ENCODE measurements at places on chromosomes 2 and 18.

DNA sequence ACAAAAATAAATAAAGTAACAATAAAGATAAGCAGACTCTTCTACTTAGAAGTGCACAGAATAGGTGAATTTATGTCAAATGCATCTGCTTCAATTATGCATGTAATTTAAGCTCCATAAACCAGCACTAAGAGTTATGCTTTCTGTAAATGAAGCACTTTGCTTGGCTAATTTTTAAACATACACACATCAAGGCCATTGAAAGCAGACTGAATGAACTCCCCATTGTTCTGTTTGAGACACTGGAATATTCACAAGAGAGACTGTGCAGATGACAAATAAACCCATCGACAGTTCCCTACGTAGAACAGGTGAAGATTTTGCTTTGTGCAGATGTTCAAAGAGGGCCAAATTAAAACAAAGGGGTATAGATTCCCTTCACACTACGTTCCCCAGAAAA, 133.4 kb downstream of the PID1 start:
- DNase-seq: no peak

DNA sequence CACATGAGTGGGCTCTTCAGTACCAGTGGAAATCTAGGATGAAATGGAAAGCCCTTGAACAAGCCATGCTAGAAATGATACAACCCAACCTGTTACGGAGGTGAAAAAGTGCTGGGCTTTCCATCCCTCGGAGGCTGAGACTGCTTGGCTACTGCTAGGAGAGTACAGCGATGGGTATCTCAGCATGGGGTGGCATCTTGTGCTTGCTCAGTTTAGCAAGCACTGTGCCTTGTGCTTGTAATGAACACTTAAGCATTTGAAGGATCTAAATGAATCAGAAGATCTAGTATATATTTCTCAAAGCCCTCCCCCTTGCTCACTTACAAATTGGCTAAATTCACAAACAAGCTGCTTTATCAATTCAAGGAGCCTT, 44.3 kb upstream of the EHBP1 start:
- DNase-seq: no peak

GRCh38 chr2:168201584-168202116, 45.7 kb downstream of the STK39 start:
- DNase-seq: no peak

GRCh38 chr18:5872886-5873285, 22.4 kb downstream of the TMEM200C start:
- no peak for DNase-seq

GRCh38 chr2:128391679-128392078, 73.0 kb upstream of the HS6ST1 start:
- no peak for DNase-seq

DNA sequence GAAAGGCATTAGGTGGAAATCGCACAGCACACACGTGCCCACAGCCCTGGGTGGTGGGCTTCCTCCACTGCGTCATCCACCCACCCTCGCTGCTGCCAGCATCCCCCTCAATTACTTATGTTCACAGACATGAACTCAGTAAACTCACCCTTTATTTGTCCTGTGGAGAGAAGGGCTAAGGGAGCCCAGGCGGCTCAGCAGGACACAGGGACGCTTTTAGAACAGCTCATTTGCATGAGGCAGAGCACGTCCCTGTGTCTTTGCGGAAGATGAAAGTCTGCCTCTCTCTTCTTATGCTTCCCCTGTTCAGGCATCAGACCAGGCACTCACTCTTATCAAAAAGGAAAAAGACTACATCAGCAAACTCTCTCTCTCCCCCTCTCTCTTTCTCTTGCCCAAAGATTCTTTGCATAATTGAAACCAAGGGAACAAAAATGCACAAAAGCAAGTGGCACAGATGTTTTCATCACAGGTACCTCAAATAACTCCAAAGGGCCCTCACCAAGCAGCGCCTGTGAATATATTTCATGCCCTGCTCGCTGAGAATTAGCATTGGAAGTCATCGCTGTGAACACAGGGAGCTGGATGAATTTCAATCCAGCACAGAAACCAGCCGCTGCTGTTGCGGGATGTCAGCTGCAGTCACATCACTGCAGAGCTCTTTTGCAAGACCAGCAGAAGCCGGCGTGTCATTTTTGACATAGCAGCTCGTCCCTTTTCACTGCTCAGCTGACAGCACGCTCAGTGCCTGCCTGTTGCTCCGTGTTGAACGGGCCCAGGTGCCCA, 376.3 kb upstream of the MYT1L start:
- DNase-seq: no peak

DNA sequence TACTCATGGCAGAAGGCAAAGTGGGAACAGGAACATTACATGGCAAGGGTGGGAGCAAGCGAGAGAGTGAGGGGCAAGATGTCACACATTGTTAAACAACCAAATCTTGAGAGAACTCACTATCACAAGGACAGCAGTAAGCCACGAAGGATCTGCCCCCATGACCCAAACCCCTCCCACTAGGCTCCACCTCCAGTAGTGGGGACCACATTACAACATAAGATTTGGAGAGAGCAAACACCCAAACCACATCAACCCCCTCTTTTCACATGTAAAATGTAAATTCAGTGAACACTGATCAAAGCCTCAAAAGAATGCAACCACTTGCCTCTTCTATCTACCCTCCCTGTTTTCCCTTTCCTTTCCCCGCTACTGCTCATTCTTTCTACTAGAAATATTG, 43.6 kb upstream of the TNP1 start:
- no peak for DNase-seq

DNA sequence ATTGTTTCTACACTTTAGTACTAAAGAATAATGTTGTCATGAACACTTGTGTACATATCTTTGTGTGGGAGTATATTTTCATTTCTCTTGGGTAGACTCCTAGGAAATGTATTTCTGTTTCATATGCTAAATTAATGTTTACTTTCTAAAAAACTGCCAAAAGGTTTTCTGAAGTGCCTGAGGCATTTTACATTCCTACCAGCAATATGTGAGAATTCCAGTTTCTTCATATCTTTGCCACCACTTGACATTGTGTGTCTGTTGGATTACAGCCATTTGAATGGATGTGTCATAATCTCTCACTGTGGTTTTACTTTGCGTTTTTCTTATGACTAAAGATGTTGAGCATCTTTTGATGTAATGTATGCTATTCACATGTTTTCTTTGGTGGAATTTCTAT, 428.2 kb upstream of the KCNH7 start:
- DNase-seq: no peak

- no peak for DNase-seq
These were observed 110.0 kb downstream of the KCNE4 start for GRCh38 chr2:223161873-223162458.

- DNase-seq: no peak
These were observed 15.4 kb downstream of the HS6ST1 start for GRCh38 chr2:128303095-128303791.

GRCh38 chr18:11761553-11761952, 72.5 kb downstream of the GNAL start:
- DNase-seq: no peak

- DNase-seq: no peak
These were observed 71.8 kb downstream of the B3GNT2 start for GRCh38 chr2:62267696-62268095.

- no peak for DNase-seq
These were observed 4.3 kb downstream of the BIN1 start for GRCh38 chr2:127102521-127103242.

DNA sequence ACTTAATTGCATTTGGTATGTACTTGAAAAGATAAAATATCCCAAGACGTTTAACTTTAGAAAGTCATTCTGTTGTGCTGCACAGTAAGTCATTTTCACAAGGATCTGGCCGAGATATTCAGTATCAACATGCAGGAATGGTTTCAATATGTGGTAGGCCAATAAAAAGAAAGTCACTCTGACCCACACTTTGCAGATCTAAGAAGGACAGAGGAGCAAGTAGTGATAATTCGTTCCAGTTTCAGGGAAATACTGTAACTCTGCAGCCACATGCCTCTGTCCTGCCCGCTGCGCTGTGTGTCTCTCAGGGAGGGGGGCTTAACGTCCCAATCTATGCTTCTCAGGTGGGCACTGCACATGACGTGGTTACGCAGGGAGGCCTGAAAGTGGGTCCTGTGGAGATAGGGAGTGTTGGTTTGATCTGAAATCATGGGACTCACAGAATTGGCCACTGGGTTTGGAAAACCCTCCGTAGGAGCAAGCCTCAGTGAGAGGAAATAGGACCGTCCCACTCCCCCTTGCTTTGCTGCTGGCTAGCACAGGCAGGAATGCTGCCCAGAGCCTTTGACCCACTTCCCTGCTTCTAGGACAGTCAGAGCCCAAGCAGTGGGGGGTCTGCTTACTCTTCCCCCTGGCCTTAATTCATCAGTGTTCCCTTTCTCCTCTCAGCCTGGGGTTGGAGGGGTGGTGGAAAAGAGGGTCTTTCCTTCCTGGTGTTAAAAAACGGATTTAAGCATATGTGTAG, 314.7 kb upstream of the SPRED2 start:
- no peak for DNase-seq

DNA sequence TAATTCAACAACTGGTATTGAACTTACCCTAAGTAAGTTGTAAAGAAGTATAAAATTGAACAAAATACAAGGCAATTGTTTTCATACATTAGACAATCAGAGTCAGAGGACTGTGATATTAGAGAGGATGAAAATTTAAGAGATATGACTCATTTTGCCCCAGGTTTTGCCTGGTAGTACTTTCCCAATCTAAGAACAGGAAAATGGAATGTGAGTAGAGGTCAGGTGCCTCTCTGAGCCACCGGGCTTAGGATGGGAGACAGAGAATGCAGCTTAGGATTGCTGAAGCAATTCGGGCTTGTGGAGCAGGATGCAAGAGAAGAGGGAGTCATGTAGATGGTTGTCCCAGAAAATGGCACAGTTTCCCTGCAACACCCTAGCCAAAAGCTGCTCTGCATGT, 219.7 kb upstream of the CHST9 start:
- DNase-seq: no peak

- no peak for DNase-seq
These were observed 7.8 kb upstream of the DDX1 start for GRCh38 chr2:15583826-15584225.

GRCh38 chr2:149953627-149954026, 366.1 kb upstream of the MMADHC start:
- DNase-seq: no peak

GRCh38 chr2:232497348-232497747, 9.7 kb upstream of the ECEL1 start:
- DNase-seq: no peak

- no peak for DNase-seq
These were observed 138.8 kb upstream of the DNMT3A start for GRCh38 chr2:25480561-25480960.

DNA sequence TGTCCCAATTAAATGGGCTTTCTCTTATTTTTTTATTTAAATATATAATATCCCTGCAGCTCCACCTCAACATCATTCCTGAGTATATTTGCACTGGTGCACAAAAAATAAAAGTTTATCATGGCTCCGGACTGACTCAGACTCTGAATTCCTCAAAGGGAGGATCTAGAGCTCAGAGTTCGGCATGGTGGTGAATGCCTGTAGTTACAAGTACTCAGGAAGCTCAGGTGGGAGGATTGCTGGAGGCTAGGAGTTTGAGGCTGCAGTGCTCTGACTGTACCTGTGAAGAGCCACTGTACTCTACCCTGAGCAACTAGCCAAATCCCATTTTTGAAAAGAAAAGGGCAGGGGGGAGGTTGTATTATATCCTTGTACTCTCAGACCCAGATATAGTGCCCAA, 52.8 kb upstream of the NRXN1 start:
- no peak for DNase-seq

GRCh38 chr2:63742580-63742976, 99.1 kb upstream of the UGP2 start:
- no peak for DNase-seq

DNA sequence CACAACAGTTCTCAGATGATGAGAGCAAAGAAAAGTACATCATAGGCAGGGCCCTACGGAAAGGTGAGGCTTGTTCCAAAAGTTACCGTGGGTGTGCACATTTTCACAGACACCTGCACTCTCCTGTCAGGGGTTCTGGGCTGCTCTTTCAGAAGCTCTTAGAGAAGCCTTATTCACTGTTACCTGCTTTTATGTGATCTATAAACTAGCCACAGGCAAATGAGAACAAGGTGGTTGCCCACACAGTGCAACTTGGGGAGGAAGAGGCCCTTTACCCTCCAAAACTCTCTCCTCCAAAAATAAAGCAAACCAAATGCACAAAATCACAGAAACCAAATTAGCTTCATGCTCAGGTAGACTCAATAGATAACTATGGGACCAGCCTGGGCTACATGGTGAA, 11.1 kb upstream of the CUL3 start:
- no peak for DNase-seq

GRCh38 chr18:2326999-2327398, 244.3 kb downstream of the METTL4 start:
- no peak for DNase-seq

DNA sequence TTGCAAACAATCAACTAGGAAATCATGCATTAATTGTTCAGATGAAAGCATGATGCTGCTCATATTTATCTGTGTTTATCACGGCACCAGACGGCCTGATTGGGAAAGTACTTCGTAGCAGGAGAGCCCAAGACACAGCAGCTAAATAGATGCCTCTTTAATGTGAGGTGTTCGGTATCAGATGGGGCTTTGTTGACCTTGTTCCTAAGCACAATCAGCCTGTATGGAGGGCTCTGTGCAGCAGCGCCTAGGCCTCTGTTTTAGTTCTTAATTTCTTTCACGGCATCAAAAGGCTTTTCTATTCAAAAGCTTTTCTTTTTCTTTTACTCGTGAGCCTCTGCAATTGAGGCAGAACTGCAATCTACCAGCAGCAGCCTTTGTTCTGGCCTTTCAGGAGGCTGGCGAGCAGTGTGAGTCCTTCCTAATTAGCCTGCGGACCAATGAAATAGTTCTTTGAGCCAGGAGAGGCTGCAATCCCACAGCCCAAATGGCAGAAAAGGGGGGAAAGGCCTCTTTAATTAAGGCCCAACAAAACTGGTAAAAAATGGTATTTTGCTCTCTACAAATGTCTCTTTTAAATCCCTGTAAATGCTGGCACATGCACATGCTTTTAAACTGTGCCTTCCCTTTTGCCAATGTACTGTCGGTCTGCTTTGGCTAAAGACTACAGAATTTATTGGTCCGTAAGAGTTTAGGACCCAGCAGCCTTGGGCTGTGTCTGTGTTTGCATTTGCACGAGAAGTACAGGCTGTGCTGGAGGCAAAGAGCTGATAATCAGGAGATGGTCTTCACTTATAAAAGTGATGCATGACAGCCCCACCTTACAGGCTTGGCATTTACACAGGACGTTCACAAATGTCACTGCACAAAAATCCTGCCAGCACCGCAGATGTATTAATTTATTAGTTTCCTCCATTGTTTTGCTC, 159.6 kb downstream of the RND3 start:
- no peak for DNase-seq

- no peak for DNase-seq
These were observed 289.0 kb downstream of the PTPRM start for GRCh38 chr18:7856116-7856515.

GRCh38 chr2:170254293-170254732, 76.4 kb downstream of the MYO3B start:
- DNase-seq: no peak
